CD4-positive, alpha-beta T cell treated with Interleukin-10 for 1 hour (primary cell): ENCODE measurements at places on chromosomes 1 and 21.

DNA sequence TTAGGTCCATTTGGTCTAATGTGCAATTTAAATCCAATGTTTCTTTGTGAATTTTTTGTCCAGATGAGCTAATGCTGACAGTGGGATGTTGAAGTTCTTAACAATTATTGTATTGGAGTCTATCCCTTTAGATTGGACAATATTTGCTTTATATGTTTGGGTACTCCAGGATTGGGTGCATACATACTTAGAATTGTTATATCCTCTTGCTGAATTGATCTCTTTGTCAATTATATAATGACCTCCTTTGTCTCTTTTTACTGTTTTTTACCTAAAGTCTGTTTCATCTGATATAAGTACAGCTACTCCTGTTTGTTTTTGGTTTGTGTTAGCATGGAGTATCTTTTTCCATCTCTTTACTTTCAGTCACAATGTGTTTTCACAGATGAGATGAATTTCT lies 22.2 kb downstream of the CD55 start:
- no peak for DNase-seq

GRCh38 chr1:25064465-25065240 lies 134.6 kb upstream of the RUNX3 start:
- DNase-seq, result peak; percentile 56

DNA sequence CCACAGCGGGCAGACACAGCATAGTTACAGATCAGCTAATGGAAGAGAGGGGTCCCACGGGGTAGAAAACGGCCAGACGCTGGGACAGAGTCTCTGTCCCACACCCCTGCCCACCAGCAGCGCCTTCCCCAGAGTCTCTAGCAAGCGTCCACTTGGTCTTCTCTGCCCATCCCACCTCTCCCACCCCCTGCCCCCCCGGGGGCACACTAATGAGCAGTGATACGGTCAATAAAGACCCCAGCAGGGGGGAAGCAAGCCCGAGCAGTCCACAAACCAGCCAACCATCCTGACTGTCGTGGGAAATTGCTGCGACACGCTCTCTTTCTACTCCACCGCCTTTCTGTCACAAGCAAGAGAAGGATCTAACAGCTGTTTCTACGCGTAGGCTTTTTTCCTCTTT lies 374.7 kb downstream of the NPHP4 start:
- no peak for DNase-seq

DNA sequence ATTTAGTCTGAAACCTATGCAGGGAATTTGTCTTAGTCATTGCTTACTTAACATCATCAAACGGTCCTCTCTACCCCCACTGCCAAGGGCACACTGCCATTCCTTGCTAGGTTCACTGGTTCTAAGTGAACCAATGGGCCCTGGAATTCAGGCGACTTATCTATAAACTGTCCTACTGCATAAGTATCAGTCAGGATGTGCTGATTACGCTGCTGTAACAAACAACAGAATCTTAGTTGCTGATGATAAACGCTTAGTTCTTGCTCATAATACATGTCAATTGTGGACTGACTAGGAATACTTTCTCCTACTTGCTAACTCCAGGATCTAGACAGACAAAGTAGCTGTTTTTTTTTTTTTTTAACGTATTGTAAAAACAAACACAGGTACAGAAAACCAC lies 136.1 kb downstream of the PRDM2 start:
- DNase-seq, result no peak

DNA sequence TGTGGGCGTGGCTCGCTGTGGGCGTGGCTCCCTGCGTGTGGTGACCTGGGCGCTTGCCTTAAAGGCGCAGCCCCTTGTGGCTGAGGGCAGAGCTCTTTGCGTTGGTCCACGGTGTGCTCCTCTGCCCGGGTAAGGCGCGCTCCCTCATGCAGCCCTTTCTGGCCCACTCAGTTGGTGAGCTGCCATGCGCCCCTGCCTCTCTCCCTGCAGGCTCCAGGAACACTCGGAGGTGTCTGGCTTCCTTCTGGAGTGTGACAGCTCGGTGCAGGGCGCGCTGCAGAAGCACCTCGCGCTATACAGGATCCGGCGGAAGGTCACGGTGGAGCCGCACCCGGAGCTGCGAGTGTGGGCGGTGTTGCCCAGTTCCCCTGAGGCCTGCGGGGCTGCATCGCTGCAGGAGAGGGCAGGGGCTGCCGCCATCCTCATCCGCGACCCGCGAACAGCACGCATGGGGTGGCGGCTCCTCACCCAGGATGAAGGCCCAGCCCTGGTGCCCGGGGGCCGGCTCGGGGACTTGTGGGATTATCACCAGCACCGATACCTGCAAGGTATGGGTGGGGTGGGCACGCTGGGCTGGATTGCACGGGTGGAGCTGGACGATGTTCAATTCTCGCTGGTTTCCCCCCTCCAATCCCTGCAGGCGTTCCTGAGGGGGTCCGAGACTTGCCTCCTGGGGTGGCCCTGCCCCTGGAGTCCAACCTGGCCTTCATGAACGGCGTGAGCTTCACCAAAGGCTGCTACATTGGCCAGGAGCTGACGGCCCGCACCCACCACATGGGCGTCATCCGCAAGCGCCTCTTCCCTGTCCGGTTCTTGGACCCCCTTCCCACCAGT lies 9.1 kb downstream of the IBA57 start:
- DNase-seq, result peak; percentile 53

- no peak for DNase-seq
Observed at GRCh38 chr1:39663559-39663958, 8.3 kb downstream of the NT5C1A start.

DNA sequence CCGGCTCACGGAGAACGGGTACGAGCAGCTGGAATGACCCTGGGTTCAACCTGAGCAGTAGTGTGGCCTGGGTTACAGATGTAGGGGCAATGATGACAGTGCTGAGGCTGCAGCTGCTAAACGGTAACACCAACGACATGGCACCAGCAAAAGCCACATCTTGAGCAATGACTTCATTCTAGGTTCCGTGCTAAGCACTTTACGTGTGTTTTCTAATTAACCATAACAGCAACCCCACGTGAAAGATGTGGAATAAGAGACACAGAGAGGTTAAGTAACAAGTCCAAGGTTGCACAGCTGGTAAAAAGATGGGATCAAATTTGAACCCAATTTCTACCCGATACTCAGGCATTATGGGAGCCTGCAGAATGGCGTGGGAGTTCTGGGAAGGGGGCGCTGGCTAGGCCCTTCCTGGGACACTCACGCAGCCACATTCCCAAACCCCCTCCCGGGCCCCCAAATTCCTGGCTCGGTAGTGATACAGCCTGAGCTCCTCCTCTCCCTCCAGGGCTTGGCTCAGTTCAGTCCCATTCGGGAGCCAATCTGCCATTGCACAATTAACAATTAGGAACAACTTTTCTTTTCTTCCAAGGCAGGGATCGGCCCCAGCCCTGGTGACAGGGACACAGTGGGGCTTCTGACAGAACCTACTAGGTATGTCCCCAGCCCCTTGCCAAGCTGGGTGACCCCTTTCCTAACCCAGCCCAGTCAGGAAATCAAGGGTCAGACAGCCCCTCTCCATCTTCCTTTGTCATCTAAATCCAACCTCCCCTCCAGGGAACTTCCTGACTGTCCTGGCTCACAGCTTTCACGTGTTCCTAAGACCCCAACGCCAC lies 23.8 kb upstream of the ECE1 start:
- DNase-seq, result no peak

DNA sequence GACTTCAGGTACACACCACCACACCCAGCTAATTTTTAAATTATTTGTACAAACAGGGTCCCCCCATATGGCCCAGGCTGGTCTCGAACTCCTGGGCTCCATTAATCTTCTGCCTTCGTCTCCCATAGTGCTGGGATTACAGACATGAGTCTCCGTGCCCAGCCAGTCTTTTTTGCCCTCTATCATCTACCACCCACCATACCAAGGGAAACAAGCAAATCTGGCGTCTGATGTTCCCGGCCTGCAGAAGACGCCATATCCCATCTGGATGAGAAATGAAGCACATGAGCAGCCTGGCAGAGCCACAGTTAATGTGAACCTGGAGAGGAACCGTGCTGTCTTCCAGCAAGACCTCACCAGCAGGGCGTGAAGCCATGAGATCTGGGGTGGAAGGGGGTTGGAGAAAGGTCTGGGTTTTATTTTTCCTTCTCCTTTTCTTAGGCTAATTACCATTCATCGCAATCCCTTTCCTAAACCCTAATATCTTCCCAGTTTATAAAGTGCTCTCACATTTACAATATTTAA lies 1.8 kb upstream of the PRELP start:
- no peak for DNase-seq

DNA sequence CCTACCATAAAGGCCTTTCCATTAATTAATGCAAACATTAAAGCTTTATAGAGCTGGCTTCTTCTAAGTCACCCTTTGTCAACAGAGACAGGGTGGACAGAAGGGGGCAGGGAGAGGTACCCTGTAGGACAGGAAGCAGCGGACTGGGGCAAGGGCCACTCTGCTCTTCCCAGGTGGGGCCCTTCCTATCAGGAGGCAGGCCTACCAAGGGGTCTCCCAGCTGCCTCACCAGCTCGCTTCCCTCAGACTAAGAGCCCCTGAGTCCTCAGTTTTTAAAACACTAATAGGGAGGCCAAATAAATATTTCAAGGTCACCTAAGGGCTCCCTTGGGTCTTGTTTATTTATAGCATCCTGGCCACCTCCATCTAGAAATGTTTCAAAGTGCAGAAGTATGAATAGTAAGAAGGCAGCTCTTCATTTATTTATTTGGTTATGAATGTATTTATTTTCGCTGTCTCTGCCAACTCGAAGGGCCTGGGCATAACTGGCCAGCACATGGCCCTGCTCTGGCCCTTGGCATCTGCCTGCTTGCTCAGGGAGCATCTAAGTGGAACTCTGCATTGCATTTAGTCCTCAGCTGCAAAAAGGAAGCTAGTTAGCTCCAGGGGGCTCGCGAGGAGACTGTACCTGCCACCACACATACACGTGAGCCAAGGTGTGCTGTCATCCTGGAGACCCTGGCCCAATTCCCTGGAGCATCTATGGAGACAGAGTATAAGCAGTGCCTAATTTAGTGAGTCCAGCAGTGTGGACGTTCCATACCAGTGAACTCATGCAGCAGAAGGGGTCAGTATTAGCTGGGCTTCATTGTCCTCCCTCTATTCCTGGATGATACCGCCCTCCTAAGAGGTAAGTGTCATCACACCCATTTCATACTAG lies 395.1 kb upstream of the VAMP3 start:
- no peak for DNase-seq

- DNase-seq, result no peak
Observed at GRCh38 chr1:224762701-224763100, 146.6 kb downstream of the CNIH3 start.

- no peak for DNase-seq
Observed at GRCh38 chr1:57132993-57133622, 167.3 kb upstream of the C8B start.

- no peak for DNase-seq
Observed at GRCh38 chr1:42745851-42746250, 5.8 kb upstream of the CLDN19 start.

- DNase-seq, result no peak
Observed at GRCh38 chr1:220732137-220732536, 16.0 kb upstream of the MTARC2 start.

DNA sequence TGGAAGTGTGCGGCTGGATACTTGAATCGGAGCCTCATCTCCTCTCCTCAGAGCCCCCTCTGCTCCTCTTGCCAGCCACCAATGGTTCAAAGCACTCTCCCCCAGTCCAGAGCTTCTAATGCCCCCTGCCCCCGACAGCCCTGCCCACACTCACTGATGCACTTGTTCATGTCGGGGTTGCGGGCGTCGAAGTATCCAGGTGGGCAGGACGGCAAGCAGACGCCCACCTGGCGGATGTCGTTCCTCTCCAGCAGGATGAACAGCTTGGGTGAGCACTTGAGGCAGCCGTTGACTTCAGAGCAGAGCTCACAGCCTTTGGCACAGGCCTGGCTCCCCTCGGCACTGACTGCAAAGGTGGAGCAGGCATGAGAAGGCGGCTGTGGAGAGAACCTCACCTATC lies 18.4 kb downstream of the RSPO1 start:
- DNase-seq, result no peak

DNA sequence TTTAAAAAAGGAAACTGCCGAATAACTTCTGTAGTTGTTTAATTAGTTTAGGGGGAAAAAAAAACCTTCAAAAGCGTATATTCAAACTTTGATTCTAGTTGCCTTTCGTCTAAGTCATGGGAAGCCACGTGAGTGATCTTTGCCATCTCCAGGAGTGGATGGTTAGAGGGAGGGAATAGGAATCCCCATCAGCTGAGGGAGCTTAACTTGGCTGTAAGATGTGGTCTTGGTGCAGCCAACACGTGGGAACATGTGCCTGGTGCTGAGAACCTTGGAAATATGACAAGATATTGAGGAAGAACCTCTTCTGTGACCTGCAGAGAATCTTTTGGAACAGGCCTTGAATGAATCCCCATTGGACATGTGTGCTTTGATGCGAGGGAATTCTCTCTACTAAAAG lies 1.7 kb downstream of the BACE2 start:
- DNase-seq, result no peak

GRCh38 chr1:7120863-7121621 lies 335.8 kb downstream of the CAMTA1 start:
- DNase-seq, result no peak

GRCh38 chr1:59046730-59047157 lies 250.2 kb upstream of the FGGY start:
- peak; percentile 65 for DNase-seq

GRCh38 chr1:15882665-15883064 lies 35.2 kb downstream of the SPEN start:
- no peak for DNase-seq

- DNase-seq, result no peak
Observed at GRCh38 chr1:58679463-58679862, 20.4 kb downstream of the MYSM1 start.

DNA sequence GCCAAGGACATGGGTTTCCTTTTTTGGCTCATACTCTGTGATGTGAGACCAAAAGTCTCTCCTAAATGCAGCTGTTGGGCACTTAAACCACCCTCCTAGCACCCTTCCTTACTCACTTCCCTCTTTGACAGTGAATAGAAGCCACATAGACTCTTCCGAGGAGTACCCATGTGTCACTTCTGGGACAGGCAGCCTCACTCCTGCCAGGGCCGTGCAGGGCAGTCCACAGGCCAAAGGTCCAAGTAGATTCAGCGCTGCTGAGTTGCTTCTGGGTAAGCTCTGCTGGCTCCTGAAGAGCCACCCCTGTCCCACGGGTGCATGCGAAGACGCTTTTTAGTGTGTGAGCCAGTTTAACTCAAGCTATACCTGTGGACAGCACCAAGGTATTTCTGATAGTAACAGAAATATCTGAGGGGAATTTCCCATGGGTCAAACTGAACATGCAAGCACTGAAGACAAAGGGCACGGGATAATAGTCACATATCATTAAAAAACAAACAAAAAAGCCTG lies 36.8 kb upstream of the BMP8B start:
- no peak for DNase-seq

GRCh38 chr1:184062640-184063286 lies 11.2 kb downstream of the TSEN15 start:
- no peak for DNase-seq

- DNase-seq, result no peak
Observed at GRCh38 chr1:231903586-231904081, 277.0 kb downstream of the DISC1 start.

GRCh38 chr1:54413295-54413694 lies 7.1 kb upstream of the SSBP3 start:
- no peak for DNase-seq
